ENCODE measurements at places on chromosomes 5 and 9.
A peak's percentile ranks its signal among the peaks of the same experiment; 100 is the strongest.

DNA sequence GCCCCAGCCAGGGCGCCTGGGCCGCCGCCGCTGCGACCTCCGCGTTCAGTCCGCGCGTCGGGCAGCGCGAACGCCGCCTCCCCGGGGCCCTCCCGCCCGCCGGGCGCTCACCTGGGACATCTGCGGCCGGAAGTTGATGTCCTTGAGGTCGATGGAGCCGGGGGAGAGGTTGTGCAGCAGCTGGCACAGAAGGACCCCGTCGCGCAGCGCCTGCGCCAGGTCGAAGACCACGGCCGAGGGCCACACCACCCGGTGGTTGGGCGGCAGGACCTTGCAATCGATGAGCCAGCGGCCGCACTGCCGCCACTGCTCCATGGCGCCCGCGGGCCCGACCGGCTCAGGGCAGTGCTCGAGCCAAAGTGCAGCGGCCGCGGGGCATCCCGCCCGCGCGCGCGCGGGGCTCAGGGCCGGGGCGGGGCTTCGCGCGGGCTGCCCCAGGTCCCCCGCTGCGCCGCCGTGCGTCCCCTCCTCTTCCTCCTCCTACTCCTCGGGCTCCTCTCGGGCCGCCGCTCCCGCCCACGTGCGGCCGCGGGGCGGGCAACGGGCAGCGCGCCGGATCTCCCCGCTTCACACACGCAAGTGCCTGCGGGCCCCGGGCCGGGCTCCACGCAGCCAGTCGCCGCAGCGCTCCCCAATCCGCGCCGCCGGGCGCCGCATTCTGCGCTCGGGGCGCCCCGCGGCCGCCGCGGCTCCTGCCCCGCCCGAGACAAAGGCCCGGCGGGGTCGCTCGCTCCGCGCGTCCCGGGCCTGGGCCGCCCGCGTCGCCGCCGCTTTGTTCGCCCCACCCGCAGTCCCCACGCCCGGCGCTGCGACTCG, at the start of gene VAV2:
Gene VAV2, minus strand, starts transcription at position 361 of the 816 bp plus-strand sequence. Its CDS starts 46 bp downstream, at position 315.
- peak; percentile 43 for DNase-seq

- peak; percentile 65 for DNase-seq
Measured at GRCh38 chr5:131634666-131634995, 398 bp downstream of the RAPGEF6 start.

GRCh38 chr5:82364497-82364896, 86.3 kb upstream of the RPS23 start:
- no peak for DNase-seq

DNA sequence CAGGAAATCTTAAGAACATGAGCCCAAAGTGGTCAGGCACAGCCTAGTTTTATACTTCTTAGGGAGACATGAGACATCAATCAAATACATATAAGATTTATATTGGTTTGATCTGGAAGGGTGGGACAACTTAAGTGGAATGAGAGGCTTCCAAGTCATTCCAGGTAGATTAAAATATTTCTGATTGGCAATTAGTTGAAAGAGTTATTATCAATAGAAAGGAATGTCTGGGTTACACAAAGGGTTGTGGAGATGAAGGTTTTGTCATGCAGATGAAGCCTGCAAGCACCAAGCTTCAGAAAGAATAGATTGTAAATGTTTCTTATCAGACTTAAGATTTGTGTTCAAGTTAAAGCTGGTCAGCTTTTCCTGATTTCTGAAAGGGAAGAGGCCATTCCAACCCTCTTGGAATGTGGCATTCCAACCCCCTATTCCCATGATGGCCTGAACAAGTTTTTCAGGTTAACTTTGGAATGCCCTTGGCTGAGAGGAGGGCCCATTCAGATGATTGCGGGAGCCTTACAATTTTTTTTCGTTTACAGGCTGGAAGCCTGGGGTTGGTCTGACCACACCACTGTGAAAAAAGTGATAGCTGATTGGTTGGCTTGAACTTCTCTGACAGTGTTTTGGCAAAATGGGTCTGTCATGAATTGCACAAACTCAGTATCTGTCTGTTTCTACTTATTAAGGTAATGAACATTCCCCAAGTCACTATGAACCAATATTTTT, 245.6 kb upstream of the RAI14 start:
- no peak for DNase-seq

DNA sequence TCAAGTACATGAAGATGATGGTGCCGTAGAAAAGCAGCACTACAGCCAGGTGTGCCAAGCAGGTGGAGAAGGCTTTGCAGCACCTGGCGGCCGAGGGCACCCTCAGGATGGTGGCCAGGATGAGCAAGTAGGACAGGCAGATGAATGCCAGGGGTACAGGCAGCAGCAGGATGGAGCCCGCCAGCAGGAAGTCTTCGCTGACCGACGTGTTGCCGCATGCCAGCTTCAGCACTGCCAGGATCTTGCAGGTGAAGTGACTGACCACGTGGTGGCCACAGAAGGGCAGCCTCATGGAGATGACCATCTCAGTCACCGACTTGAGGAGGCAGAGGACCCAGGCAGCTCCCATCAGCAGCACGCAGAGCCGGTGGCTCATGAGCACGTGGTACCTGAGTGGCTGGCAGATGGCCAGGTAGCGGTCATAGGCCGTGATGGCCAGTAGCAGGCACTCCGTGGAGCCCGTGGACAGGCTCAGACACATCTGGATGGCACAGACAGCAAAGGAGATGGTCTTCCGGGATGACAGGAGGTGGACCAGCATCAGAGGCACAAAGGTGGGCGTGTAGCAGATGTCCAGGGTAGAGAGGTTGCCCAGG, 482 bp downstream of the OR13J1 start:
- no peak for DNase-seq

GRCh38 chr9:128637656-128638055, 19.0 kb downstream of the DYNC2I2 start:
- DNase-seq = no peak

DNA sequence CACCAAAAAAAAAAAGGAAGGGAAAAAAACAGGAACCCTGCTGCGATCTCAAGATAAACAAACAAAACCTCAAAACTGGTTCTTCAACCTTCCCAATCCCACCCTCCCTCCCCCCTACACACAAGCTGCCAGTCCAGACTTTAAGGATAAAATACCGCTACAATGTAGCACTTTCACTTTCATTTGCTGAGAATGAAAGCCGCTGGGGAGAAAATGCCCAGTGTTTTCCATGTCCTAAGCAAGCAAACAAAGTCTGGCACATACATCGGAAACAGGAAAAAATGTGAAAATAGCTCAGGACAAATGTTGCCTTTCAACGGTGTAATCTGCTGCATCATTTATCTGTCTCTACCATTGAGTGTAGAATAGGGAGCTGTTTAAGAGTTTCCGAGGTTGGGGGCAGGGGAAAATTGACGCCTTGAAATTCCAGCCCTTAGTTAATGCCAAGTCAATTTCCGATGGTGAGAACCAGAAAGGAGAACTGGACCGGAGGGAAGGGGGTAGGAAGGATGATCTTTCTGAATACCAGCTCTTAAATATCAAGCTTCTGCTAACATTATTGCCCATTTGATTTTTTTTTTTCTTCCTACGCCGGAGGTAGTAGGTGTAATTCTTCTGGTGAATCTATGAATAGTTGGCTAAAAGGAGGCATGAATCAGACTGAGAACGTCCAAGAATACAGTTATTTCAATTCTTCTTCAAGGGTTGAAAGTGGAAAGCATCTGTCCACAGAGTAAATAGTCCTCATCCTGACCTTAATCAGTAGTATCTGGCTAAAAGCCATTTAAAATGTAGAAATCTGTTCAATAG, 1.2 kb upstream of the ADAMTS6 start:
- no peak for DNase-seq

- no peak for DNase-seq
Measured at GRCh38 chr5:9500625-9501024, 45.2 kb downstream of the SEMA5A start.

- peak; percentile 56 for DNase-seq
Measured at GRCh38 chr5:158406884-158407823, 548.2 kb upstream of the CLINT1 start.

DNA sequence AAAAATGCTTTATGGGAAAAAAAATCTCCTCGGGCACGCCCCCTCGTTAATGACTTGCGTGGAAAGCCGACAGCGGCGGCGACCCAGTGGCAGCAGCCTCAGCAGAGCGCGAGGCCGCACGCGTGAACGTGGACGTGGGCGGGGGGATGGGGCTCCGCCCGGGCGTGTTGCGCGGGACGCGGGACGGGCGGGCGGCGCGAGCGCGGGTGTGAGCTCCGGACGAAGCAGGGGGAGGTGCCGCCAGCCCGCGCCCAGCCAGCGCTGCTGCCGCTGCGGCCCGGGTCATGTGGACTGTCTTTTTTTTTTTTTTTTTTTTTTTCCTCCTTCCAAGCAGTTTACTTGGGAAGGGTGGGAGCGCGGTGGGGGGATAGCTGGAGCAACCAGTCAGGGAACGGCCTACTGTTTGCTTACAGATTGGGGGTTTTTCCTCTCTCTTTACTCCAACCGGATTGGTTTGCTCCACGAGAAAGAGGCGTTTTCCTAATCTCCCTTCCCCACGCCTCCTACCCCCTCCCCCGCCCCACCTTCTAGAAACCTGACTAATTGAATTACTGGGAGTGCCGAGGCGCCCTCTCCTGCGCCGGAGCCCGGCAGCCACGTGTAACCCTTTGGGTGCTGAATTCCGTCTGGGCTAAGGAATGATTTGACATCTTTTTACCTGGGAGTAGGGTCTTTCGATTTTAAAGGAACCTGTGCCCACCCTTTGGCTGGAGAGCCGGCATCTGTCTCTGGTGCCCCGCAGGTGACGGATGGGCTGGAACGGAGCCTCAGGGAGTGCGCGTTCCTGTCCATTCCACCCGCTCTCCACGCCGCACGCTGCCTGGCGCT, 1.7 kb upstream of the EFNA5 start:
- no peak for DNase-seq

DNA sequence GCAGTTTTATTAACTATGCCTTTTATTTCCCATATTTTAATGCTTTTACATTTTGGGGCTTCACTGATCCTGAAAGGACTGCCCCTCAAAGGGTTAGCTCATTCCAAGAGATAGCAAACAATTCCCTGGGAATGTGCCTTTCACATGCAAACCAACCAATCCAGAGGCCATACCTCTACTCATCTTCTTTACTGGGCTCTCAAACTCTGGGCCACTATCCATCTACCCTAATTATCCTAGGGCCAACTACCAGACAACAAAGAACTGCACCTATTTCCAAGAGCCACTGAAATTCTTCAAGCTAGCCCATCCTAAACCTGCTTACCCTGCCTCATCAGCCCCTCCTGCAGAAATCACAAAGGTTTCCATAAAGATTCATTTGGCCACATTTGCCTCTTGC, 364.7 kb downstream of the CDH12 start:
- DNase-seq = no peak

GRCh38 chr9:133494636-133495326, 15.9 kb upstream of the SLC2A6 start:
- no peak for DNase-seq

- no peak for DNase-seq
Measured at GRCh38 chr9:438961-439768, 224.5 kb downstream of the DOCK8 start.

DNA sequence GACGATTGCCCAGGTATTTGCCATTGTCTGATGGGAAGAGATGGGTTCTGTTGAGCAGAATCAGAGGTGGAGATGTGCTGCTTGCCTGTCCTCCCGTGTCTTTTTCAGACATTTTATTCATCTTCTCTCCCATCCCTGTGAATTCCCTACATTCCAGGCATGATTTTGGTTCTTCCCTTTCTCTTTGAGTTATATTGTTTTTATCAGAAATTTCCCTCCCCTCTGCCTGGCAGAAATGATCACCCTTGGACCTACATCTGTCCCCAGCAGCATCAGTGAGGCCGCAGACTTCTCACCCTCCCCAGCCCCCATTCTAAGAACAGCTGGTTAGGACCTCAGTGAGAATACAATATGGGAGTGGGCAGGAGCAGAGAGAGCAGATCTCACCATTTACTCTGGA, 640.2 kb downstream of the CCDC171 start:
- no peak for DNase-seq

GRCh38 chr5:159642379-159642778, 273.9 kb upstream of the ADRA1B start:
- DNase-seq = no peak

GRCh38 chr9:90988318-90988717, 186.7 kb downstream of the SYK start:
- no peak for DNase-seq

DNA sequence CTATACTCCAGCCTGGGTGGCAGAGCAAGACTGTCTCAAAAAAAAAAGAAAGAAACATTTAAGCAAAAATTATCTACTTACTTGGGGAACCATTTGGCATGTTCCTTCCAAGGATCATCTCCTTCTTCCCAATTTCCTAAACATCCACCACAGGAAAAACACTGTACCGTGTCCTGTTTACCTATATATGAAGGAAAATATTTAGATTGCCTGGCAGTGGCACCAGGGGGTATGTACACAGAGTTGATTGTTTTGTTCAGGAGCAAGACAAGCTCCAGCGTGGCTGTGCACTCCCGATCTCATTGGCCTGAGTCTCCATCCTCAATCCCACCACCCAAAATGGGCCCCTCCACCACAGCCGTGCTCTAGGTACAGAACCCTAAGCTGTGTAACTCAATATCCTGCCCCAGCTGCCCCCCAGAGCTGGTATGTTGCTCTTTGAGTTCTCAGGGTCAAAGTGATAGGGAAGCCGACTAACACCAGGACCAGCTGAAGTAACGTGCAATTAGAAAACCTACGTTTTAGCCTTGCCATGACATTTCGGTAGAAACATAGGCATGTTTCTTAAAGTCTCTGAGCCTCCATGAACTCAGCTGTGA, 13.8 kb downstream of the NAIP start:
- no peak for DNase-seq

GRCh38 chr5:118224546-118224945, 763.8 kb downstream of the DTWD2 start:
- DNase-seq = no peak

- no peak for DNase-seq
Measured at GRCh38 chr5:72480841-72481240, 26.4 kb downstream of the ZNF366 start.

- DNase-seq = no peak
Measured at GRCh38 chr9:117858561-117858960, 154.4 kb downstream of the TLR4 start.

- DNase-seq = no peak
Measured at GRCh38 chr9:89821081-89821480, 216.3 kb downstream of the GADD45G start.

GRCh38 chr5:1405539-1406530, 39.4 kb downstream of the SLC6A3 start:
- no peak for DNase-seq

DNA sequence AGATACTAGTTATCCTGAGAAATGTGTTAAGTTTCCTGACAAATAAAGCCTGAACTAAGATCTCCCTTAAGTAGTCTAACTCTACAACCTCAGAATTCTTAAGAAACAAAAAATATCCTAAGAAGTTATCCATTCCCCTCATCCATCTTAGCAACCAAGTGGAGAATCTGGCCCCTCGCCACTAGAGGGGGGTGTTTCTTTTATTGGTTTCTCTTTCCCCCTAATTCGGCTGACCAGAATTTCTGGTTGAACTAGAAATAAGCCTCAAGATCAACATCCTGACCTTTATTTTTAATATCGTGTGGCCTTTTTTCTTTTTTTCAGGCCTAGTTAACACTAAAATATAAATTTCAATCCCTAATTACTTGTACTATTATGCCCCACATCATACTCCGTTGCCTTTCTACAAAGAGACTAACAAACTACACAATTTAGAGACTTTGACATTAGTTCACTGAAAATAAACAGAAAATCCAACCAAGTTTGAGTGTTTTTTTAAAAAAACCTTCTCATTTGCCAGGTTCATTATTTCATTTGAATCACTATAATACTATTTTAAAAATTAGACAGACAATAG, 14.3 kb upstream of the NR4A3 start:
- peak; percentile 67 for DNase-seq

- no peak for DNase-seq
Measured at GRCh38 chr5:74977471-74977870, 74.9 kb downstream of the GCNT4 start.

GRCh38 chr5:14439087-14439871, 142.3 kb upstream of the OTULINL start:
- DNase-seq = no peak

Measured in activated CD4-positive, alpha-beta T cell treated with anti-CD3 and anti-CD28 coated beads, Interleukin-2, amount 50 U/mL, for 16 hours (primary cell).